ENCODE measurements at places on chromosomes 2 and 18.

DNA sequence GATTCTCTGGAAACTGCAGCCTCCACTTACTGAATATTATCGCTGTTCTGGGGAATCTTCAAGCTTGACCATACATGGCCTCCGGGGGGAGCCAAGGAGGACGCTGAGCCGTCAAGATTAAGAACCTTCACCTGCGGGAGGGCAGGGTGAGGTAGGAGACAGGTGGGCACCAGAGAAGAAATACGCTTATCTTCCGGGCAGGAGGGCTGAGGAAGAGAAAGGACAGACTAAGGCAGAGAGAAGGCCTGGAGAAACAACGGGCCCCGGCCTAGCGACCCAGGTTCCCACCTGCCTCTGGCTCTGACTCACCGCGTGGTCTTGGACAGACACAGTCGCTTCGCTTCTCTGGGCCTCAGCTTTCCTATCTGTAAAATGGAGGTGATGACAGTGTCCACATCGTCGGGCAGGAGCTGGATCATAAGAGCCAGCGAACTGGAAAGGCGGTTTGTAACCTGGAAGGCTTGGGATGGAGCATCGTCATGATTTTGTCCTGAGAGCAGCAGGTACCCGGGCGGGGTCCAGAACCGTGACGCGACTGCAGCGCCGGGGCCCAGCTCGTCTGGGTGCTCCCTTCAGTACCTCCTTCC lies 659 bp downstream of the ZNF142 start:
- peak; percentile 76 for DNase-seq

DNA sequence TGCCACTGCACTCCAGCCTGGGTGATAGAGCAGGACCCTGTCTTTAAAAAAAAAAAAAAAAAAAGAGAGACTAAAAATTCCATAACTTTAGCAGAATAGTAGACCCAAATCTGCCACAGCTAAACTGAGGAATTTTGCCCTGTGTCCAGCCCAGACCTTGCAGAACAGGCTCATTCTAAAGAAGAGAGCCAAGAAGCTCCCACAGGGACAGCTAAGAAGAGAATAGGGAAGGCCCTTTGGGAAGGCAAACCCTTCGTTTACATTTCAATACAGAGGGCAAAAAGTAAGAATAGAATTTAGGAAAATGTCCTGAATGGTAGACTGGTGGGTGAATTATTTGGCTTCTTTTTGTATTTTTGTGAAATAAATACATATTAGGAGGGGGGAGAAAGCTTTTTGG lies 21.5 kb upstream of the BZW1 start:
- DNase-seq: no peak

GRCh38 chr18:9536354-9537152 lies 61.2 kb downstream of the RALBP1 start:
- DNase-seq: no peak

- DNase-seq: no peak
Observed at GRCh38 chr2:62554440-62554839, 48.4 kb upstream of the TMEM17 start.

DNA sequence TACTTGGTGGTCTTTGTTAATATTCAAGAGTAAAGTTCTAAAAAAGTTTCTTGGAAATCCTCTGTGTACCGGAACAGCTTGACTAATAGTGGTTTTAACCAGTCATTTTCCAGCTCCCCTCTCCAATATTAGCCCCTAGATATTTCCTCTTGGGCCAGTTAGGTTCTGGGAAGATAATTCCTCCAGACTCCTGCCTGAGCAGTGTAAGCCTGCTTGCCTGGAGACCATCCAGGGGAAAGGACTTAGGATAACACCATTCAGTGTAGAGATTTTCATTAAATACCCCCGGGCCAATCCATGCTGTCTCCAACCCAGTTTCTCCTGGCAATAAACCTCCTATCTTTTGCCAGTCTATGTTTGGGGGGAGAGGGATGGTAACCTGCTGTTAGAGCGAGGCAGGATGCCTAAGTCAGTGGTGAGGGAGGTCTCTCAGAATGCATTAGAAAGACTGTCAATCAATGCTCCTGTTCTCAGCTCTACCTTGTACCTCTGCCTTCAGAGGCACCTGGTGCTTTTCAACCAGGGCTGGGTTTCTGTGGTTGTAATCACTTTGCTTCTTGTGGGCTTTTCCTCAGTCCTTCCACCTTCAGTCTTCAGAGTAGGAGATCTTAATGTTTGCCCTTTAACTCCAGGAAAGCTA lies 186.4 kb downstream of the RNF152 start:
- DNase-seq: no peak

DNA sequence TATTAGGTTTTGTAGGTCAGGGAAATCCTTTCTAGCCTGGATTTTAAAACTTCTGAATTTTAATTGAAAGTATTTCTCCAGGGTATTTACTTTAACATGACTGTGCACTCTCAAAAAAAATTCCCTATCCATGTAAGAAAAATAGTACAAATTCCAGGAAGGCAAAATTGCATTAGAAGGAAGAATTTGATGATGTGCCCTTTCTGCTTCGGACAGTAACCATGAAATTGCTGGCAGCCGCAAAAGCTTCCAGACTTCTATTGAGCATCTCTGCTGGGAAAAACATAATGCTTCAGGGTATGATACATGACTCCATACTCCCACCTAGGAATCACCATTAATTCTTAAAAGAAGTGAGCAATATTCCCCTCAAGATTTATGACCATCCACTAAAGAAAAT lies 17.2 kb upstream of the KLF7 start:
- DNase-seq: no peak

- no peak for DNase-seq
Observed at GRCh38 chr2:212528106-212528856, 10.3 kb downstream of the ERBB4 start.

DNA sequence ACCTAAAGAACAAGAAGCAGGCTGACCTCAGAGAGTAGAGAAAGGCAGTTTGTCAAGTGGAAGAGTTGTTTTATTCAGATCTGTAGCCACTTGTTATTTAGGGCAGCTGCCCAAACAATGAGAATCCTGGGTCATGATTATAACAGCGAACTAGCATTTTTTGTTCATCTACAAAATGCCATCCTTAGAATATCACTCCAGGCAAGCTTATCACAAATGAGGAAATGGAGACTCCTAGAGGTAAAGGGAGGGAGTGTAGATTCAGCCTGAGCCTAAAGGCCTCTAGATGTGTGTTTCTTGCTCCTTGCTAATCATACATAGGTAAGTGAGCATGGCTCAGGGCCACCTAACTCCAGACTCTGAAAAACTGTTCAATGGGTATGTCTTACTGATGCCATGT lies 126.1 kb downstream of the HNMT start:
- DNase-seq: peak; percentile 50

GRCh38 chr18:6874315-6874714 lies 144.8 kb downstream of the ARHGAP28 start:
- DNase-seq: no peak

DNA sequence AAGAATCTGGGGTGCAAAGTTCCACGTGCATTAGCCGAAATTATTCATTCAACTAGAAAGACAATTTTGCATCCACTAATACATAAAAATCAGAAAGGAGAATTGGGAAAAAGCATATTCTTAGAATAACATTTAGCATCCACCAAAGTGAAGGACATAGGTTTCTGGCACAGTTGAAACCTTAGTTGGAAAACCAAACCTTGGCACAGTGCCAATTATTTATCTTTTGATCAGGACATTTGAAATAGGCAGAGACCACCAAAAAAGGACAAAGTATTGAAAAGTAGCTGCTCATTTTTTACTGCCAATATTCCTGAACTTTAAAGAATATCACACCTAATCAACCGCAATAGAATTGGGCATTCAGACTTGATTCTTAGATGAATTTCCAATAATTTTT lies 25.5 kb upstream of the NFU1 start:
- DNase-seq: no peak

DNA sequence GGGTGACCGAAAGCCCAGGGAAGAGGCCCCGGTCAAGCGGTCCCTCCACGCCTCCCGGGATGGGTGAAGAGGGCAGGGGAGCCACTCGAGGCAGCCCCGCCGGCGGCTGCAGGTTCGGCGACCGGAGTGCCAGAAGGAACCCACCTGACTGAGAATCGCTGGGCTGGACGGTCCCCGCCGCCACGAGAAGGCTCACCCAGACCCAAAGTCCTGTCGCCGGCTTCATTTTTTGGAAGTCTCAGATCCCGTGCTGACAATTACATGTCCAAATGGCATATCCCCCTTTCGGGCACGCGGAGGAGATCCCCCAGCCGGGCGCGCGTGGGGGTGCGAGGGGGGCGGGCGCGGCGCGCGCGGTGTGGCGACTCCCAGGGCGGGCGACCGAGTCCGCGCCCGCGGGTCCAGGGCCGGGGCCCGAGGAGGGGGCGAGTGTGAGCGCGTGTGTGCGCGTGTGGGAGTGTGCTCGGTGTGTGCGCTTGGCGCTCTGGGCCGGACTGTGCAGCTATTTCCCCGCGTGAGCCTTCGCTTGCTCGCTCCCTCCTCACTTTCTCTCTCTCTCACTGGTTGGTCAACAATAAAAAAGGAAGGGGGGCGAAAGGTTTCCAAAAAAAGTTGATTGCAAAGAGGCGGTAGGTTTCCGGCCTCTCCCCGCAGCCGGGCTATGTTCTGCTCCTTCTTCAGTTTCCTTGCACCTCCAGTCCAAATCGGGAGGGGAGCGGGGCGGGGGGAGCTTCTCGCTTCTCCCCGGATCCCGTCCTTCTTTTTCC lies at the start of gene ERBB4:
Gene ERBB4 (minus strand): TSS at position 498 of the 767 bp plus-strand sequence. CDS start 272 bp downstream, at position 226.
- no peak for DNase-seq

- peak; percentile 25 for DNase-seq
Observed at GRCh38 chr2:173355866-173356508, 1.3 kb downstream of the CDCA7 start.

DNA sequence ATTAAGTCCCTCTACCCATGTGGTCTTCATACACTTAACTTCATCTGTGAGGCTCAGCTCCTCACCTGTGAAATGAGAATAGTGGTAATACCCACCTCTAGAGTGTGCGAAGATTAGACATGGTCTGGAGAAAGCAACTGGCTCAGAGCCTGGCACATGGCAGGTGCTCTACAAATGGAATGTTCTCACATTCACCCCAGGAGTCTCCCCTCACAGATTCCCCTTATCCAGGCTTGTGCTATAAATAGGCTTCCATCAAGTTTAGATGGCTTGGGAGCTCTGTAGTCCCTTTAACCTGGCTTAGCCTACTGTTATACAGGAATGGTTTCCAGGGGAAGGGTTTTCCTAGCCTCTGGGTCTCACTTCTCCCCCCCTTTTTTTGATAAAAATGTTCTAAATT lies 455.9 kb downstream of the RNF144A start:
- no peak for DNase-seq

GRCh38 chr2:196287523-196287922 lies 116.1 kb upstream of the STK17B start:
- peak; percentile 24 for DNase-seq

DNA sequence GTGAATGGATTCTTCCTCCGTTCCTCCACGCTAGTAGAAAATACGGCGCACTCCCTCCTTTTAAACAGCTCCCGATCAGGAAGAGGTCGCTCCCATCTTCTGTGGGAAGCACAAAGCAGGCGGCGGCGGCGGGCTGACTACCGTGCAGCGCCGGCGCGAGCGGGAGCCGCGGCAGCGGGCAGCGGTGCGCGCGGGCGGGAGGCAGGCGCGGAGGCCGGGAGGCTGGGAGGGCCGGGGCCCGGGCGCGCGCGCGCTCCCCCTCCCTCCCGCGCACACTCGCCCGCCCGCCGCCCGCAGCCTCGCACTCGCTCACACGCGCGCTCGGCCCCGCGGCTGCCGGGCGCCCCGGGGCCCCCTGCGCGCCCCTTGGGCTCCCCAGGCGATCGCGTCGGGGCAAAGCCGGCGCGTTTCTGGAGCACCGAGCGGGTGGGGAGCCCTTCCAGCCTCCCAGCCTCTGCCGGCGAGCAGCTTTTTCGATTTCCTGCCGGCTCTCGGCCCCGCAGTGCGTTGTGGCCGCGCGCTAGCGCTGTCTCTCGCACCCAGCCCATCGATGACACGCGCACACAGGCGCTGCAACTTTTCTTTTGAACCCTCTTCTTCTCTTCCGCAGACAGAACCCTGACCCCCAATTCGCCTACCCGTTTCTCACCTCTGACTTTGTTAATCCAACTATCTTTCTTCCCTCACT lies at the start of gene SLC8A1:
Gene SLC8A1 (minus strand): TSS at position 173 of the 688 bp plus-strand sequence.
- DNase-seq: no peak

DNA sequence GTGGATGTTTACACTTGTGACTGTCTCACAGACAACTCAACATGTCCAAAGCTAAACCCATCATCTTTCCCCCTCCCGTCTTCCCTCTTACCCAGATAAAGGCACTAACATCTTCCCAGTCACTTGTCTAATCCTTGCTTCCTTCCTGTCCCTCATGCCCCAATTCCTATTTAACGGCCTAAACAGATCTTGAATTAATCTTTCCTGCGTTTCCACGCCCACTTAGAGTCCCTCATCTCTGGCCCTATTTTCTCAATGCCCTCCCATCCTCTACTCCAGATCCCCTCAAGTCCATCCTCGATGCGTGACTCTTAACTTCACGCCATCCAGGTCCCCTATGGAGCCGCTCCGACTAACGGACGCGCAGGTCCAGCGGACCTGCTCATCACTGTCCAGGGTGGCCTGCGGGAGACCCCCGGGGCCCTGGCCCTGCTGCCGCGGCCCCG lies 682 bp upstream of the SCLY start:
- DNase-seq: no peak

DNA sequence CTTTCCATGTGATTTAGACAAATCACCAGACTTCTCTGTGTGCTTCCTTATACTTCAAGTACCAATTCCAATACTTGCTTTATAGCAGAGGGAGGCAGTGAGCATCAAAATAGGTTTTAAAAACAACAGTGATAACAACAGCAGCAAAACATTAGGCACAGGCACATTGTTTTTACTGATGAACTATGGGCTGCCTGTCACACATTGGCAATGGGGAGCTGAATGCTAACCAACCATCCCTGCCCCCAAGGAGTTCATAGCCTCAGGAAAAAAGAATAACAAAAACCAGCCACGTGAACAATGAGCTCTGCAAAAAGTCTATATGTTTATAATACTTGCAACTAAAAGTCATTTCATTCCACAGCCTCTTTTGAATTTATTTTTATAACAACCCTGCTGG lies 287.9 kb upstream of the TRIB2 start:
- no peak for DNase-seq

DNA sequence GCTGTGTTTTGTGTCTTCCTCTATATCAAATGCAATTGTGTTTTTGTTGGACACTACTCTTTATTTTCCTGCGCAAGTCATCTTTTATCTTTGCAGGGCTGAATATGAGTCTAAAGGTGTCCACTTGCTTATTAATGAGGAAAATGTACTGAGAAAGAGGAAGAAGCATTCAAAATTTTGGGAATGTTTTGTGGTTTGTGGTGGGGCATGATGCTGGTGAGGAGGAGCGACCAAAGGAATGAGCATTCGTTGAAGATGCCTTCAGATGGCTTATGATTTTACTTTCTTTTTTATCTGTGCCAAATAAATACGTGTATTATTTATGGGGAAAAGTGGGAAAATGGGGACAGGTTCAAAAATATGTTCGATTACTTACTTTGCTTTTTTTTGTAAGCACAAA lies 63.9 kb upstream of the SMIM21 start:
- no peak for DNase-seq

- no peak for DNase-seq
Observed at GRCh38 chr2:113064281-113064680, 3.5 kb upstream of the IL1F10 start.

GRCh38 chr18:67143028-67143427 lies 373.5 kb downstream of the DSEL start:
- DNase-seq: no peak

- DNase-seq: no peak
Observed at GRCh38 chr18:66168685-66169235, 417.9 kb downstream of the CDH7 start.

GRCh38 chr2:38508311-38509039 lies 94.3 kb downstream of the HNRNPLL start:
- DNase-seq: peak; percentile 93

GRCh38 chr2:194015751-194016150 lies 1641.3 kb upstream of the SLC39A10 start:
- no peak for DNase-seq

- DNase-seq: no peak
Observed at GRCh38 chr2:41160439-41160838, 708.5 kb upstream of the SLC8A1 start.

- DNase-seq: no peak
Observed at GRCh38 chr2:10326707-10327594, 24.2 kb downstream of the HPCAL1 start.

All from GM12865 (cell line).